ENCODE measurements at places on chromosomes 13 and 19.

GRCh38 chr19:48635263-48635965 is 1.8 kb downstream of the DBP start:
- DNase-seq: peak; percentile 51

DNA sequence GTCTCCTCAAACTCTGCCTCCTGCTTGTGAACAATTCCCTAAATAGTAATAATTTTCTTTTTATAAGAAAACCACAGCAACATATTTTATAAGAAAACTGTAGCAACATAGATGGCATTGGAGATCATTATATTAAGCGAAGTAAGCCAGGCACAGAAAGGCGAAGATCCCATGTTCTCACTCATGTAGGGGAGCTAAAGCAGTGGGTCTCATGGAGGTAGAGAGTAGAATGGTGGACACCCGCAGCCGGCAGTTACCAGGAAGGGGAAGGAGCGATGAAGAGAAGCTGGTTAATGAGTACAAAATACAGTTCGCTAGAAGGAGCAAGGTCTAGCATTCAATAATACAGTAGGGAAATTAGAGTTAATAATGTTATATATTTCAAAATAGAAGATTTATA is 42.9 kb downstream of the CRYL1 start:
- DNase-seq: no peak

DNA sequence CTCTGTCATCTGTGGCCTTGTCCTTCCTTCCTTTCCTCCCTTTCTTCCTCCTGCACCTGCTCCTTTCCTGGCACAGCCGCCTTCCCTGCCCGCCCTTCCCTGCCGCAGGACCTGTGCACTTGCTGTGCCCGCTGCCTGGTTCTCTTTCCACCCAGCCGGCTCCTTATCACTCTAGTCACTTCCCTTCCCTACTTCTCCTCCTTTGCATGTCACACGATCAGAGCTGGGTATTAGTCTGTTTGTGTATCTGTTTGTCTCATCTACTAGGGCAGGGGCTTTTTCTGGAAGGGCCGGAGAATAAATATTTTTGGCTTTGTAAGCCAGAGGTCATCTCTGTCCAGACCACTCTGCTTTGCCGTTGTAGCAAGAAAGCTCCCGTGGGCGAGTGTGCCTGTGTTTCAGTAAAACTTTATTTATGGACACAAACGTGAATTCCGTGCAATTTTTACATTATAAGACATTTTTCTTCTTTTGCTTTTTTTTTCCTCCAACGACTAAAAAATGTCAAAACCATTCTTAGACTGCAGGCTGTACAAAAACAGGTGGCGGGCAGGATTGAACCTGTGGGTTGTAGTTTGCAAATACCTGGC is 6.1 kb downstream of the KDM4B start:
- no peak for DNase-seq

DNA sequence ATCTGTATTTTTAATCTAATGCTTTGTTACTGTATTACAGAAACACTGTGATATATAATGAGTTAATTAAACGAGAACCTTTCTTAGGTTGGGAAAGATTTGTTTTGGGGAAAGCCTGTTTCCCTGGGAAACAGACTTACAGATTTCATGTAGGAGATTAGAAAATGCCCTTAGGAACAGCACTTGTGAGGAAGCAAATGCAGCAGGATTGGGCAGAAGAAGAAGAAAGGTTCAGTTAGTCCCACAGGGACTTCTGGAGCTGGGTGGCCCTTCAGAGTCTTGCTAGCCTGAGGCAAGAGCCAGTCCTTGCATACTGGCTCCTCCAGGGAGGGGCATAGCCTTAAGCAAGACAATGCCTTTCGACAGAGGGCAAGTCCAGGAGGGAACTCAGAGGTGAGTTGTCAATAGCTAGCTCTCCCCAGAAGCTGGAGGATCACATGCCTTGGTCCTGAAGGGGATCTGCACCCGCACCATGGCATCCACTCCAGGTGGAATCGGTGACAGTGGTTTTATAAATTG is 36.8 kb downstream of the N4BP2L1 start:
- no peak for DNase-seq

- DNase-seq: peak; percentile 18
Observed at GRCh38 chr13:43792076-43792881, 5.5 kb upstream of the ENOX1 start.

GRCh38 chr13:29887686-29888085 is 37.3 kb upstream of the UBL3 start:
- no peak for DNase-seq

GRCh38 chr13:22926748-22927400 is 253.9 kb upstream of the SGCG start:
- no peak for DNase-seq

- DNase-seq: no peak
Observed at GRCh38 chr13:21287331-21287907, 111.0 kb downstream of the MRPL57 start.

GRCh38 chr13:40017662-40018262 is 362.3 kb downstream of the COG6 start:
- DNase-seq: no peak

DNA sequence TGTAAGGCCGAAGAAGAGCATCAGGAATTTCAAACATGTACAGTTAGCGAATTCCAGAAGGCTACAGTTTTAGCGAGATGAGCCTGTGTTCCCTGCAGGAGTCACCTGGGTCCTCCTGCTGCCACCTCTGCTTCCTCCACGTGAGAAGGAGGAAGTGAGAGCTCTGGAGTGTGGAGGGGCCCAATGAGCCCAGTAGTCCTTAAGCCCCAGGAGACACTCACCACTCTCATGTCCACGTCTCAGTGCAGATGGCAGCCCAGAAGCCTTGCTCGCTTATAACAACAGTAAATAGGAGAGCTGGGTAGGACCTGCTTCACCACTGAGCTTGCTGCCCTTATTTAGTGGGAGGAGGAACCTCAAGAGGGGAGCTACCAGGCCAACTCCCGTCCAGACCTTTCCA is 44.3 kb downstream of the SERP2 start:
- no peak for DNase-seq

- no peak for DNase-seq
Observed at GRCh38 chr19:15468675-15469512, 4.5 kb upstream of the RASAL3 start.

DNA sequence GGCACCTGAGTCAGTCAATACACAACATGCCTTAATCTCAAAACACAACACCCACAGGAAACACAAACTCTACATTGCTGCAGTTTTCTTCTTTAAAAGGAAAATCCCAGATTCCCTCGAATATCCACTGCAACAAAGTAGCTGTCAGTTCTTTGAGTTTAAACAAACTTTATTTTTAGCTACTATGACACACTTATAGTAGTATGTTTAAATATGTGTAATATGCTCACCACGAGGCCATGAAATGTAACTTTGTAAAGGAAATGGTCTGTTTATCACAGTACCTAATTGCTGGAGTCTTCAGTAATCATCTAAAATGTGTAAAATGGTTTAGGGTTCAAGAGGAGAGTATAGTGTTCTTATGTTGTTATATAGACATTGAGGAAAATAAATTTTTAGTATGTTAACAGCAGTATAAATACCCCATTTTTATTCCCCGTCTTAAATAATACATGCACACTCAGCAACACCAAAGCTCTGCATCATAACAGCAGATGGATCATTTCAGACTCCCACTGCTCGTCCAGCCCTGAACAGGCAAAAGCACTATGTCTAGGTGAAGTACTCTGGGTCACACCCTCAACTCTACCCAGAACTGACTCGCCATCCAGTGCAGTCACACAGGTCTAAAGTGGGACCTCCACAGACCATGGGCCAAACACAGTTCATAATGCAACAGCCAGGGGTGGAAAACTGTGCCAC is 20.6 kb downstream of the TUBGCP3 start:
- no peak for DNase-seq

- DNase-seq: no peak
Observed at GRCh38 chr13:108214441-108215271, 680 bp downstream of the LIG4 start.

Measured in EL (cell line).